ENCODE measurements at places on chromosomes 12 and 14.

- DNase-seq, result no peak
Observed at GRCh38 chr12:41556176-41556575, 368.1 kb downstream of the PDZRN4 start.

GRCh38 chr14:63448841-63449240 lies 94.3 kb downstream of the PPP2R5E start:
- no peak for DNase-seq

- no peak for DNase-seq
Observed at GRCh38 chr14:38261620-38262019, 5.7 kb upstream of the CLEC14A start.

- no peak for DNase-seq
Observed at GRCh38 chr12:52862023-52862422, 13.2 kb upstream of the KRT78 start.

DNA sequence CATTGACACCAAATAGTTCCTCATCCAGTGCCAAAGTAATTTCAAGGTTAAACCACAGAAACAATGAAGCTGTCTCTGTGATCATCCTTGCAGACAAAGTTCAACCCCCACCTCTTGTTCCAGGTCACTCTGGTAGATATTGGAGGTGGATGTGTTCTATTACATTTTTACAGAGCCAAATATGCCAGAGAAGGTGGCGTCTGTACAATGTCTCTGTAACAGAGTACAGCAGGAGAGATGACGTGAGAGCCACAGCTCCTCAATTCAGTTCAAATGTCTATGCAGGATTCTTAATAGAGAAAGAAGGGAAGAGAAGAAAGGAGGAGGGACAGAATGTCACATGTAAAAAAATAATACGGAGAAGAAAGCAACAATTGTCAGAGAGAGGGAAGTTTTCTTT lies 268.3 kb upstream of the OR4E1 start:
- no peak for DNase-seq

DNA sequence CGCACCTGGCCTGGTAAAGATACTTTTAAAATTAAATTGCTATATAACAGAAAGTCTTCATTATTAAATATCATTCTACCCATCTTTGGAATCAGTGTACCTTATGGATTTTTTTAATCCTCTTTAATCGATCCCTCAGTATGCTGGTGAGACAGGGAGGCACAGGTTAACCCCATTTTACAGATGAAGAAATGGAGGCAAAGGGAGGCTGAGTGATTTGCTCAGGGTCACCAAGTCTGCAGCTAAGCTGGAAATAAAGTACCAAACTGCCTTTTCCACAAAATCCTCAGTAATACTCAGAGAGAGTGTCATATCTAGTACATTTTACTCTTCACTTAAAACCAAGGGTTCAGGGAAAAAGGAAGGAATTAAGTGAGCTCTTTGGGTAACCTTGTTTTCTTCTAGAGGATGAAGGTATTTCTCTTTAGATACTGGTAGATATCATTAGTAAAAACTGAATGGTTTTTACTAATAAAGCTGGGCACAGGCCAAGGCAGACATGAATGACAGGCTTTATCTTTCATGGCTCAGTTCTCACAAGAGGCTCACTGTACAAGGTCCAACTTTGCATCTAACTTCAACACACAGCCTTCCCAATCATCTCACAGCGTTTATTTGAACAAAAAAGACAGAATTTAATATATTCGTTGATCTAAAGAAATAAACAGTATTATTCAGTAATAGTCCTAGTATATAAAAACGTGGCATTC lies 35.3 kb upstream of the TTC7B start:
- DNase-seq, result no peak

DNA sequence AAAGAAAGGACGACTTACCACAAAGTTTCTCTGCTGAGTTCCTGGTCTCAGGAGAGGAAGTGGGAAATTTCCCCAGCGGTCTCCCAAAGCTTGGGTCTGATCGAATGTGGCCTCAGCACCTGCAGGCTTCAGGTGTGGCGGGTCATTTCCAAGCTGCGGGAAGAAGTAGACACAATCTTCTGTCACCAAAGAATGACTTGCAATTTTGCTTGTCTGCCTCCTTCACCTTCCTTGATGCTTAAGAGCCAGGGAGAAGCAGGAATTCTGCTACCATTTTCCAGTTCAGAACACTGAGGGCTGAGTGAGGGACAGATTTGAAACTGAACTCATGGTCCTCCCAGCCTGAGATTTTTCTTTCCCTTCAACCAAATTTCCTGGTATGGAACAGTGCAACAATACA lies 87.8 kb downstream of the RIMBP2 start:
- DNase-seq, result no peak

- DNase-seq, result no peak
Observed at GRCh38 chr14:61337893-61338292, 16.5 kb downstream of the PRKCH start.

GRCh38 chr14:51478175-51478621 lies 173.5 kb upstream of the FRMD6 start:
- DNase-seq, result no peak

GRCh38 chr12:15767301-15767700 lies 21.9 kb downstream of the EPS8 start:
- no peak for DNase-seq

DNA sequence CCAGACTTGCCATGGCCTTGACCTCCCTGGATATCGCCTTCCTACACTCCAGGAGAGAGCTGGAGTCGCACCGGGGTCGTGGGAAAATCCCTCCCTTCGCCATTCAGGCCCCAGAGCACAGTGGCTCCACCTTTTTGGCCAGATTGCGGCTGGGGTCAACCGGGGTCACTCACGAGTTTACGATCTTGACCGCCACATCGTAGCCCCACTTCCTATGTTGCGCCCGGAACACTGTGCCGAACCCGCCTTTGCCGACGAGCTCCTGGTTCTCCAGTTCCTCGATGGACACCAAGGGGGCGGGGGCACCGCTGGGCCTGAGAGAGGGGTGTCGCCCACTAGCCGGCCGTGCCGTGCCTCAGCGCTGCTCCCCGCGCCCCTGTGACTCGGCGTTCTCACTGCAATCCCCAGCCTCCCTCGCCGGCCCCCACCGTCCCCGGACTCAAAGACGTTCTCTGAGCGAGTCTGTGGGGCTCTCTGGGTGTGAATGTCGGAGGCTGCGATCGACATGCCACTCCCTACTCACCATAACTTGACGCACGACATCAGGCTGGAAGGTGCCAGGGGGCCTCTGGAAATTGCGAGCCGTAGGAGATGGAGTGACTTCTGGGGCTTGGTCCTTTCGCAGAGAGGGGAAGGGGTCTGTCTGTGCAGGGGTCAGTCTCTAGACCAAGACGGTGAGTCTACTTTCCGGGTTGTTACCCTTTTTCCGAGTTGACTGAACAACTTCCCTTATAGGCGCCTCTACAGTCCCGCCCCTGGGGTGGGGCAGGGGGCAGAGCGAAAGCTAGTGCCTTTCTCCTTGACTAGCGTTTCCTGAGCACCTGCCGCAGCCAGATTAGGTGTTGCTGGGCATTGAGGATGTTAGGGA lies at the start of gene RIPK3:
Gene RIPK3 (minus strand): TSS at position 708 of the 868 bp plus-strand sequence. CDS start 165 bp downstream, at position 543.
- DNase-seq, result peak; percentile 51

- DNase-seq, result no peak
Observed at GRCh38 chr12:130713581-130713991, 2.5 kb downstream of the RIMBP2 start.

- no peak for DNase-seq
Observed at GRCh38 chr14:101473795-101474562, 87.3 kb upstream of the DIO3 start.

GRCh38 chr14:68404652-68405183 lies 388.1 kb downstream of the ZFP36L1 start:
- no peak for DNase-seq

- no peak for DNase-seq
Observed at GRCh38 chr12:113409462-113410124, 5.9 kb upstream of the SDS start.

GRCh38 chr12:95202691-95203486 lies 14.4 kb downstream of the FGD6 start:
- DNase-seq, result no peak

- DNase-seq, result no peak
Observed at GRCh38 chr12:96256672-96257361, 62.6 kb downstream of the ELK3 start.

DNA sequence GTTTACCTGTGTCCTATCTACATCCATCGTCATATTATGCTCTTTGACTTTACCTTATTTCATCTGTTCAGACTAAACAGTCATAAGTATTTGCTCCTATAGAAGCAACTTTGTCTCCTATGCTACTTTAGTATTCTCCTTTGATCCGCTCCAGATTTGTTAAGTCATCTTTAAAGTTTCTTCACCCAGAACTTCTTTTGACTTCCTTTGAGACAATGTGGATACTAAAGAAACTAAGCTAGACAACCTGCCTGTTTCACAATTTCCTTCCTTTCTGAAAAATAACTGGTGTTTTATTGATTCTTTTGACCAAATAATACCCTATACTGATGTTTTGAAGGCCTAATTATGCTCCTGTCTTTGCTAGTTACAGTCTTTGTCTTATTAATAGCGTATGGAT lies 30.0 kb upstream of the LRRK2 start:
- no peak for DNase-seq

DNA sequence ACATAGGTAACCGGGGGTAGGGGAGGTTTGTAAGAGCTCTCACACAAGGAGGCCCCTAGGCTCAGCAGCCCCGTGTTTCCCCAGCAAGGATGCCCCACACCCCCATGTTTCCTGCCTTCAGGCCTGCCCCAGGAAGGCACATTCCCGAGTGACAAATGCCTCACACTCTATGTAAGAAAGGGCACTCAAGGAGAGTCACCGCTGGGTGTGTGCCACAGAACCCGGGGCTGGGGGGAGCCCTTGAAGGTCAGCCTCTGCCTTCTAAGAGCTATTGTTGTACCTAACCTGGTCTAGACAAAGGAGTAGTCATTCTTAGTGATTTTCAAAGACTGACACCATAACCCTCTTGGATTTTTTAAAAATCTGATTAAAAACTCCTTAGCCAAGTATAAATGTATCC lies 333.6 kb downstream of the DPF3 start:
- DNase-seq, result no peak

- no peak for DNase-seq
Observed at GRCh38 chr12:51275088-51275487, 4.9 kb upstream of the SMAGP start.

- no peak for DNase-seq
Observed at GRCh38 chr14:95409477-95410272, 90.0 kb upstream of the CLMN start.

DNA sequence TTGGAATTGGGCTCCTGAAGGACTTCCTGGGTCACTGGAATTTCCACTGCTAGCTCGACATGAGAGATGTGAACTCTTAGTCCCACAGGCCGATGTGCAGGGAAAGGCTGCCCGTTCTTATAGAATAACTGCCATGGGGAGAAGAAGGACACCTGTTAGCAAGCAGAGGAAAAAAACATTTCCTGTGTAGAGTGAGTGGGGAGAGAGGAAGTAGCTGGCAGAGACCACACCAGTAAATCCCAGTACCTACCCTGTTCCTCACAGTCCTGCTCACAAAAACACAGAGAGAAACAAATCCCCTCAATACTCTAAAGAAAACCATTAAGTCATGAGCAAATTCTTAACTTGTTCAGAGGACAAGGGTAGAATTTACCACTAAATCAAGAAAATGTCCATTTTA lies 29.5 kb downstream of the AREL1 start:
- no peak for DNase-seq

DNA sequence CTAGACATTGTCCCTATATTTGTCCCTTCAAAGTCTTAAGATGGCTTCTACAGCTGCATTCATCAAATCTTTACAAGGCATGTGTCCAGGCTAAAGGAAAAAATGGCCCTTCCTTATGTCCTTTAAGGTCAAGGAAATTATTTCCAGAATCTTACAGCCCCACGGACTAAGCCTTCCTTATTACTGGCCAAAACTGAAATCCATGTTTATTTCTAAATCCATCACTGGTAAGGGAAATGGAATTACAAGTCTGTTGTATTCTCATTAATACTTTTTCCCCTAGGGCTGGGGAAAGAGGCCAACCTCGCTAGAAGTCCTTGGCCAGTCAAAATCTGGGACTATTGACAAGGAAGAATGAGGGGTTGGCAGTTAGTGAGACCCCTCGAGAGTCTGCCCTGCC lies 252.5 kb downstream of the TMEM132C start:
- DNase-seq, result no peak

- no peak for DNase-seq
Observed at GRCh38 chr14:32366986-32367385, 37.9 kb downstream of the AKAP6 start.

DNA sequence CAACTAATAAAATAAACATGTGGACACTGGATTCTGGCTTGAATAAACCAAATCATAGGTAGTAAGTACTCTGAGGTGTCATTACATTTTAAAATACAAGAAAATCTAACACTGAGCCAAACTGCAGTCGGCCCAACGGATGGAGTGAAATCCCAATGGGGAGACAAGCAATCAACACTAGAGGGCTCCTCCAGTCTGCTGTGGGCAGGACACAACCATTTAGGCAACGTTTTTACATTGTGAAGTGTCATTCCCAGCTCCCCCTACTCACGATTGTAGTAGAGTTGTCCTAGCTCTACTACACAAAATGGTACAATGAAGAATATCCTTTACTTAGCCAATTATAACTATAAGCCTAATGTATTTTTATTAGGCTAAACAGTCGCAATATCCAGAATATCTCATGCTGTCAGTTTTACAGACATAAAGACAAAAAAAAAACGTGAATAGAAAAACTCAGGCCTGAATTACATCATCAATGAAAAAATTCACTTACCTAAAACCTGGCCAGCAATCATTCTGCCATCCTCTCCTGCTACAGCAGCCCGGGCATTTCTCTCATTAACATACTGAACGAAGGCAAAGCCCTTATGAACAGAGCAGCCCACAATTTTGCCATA lies 35.7 kb downstream of the HNRNPC start:
- no peak for DNase-seq

DNA sequence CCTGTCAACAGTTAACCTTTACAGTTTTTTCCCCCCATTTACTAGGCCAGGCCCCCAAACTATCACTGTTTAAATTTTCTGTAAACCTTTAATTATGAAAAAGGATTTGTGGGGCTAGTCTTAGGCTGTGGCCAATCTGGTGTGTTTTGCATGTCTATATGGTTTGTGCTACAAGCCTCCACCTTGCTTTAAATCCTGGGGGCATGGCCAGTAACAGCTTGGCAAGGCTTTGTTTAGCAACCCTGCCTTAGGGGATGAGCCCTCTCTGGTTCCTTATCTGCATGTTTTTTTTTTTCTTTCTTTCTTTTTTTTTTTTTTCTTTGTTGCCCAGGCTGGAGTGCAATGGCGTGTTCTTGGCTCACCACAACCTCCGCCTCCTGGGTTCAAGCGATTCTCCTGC lies 102.7 kb downstream of the KCNMB4 start:
- DNase-seq, result no peak

- no peak for DNase-seq
Observed at GRCh38 chr12:83015390-83016217, 328.9 kb downstream of the TMTC2 start.

- no peak for DNase-seq
Observed at GRCh38 chr12:32179011-32179395, 72.4 kb downstream of the BICD1 start.
